ENCODE measurements at places on chromosomes 5 and 9.

DNA sequence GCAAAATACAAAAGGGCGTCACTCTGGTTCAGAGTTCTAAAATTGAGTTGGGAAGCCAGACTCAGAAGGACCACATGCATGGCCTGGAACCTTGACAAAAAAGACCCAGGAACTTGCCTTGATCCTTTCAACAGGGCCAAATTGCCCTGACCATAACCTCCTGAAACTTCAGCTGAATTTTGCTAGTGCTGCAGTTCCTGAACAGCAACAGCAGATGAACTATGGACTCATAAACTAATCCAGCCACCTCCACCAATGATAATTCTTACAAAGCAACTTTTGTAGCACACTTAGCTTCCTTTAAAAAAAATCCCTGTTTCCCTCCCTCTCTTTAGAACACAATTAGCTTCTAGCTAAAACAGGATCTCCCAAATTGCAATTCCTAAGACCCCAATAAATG lies 155.9 kb downstream of the MAT2B start:
- no peak for DNase-seq

- DNase-seq: no peak
These were observed 33.0 kb upstream of the RASGRF2 start for GRCh38 chr5:80926979-80927656.

DNA sequence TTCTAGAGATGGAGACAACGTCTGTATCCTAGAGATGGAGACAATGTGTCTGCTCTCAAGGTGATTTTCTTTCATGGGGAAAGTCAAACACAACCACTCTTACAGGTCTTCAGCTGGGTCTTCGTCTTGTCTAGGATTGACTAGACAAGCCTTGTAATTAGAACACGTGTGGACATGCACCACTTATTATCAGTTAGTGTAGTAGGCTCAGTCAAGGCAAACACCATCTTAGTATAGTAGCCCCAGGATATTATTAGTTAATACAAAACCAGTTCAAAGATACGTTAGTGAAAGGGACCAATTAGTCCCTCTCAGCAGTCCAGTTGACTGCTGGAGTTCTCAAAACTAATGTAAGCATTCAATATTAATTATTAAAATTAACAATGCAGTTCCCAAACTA lies 15.1 kb upstream of the CCL28 start:
- DNase-seq: no peak

DNA sequence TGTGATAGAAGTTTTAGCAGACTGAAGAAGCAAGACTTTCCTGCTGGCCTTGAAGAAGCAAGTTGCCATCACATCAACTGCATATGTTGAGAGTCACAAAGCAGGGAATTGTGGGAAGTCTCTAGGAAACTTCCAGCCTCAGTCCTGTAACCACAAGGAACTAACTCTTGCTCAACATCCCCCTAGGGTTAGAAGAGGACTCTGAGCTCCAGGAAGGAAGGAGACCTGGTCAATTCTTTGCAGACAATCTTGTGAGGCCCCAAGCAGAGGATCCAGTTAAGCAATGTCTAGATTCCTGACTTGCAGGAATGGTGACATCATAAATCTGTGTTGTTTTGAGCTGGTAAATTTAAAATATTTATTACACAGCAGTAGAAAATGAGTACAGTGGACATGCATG lies 18.6 kb upstream of the ZNF366 start:
- no peak for DNase-seq

DNA sequence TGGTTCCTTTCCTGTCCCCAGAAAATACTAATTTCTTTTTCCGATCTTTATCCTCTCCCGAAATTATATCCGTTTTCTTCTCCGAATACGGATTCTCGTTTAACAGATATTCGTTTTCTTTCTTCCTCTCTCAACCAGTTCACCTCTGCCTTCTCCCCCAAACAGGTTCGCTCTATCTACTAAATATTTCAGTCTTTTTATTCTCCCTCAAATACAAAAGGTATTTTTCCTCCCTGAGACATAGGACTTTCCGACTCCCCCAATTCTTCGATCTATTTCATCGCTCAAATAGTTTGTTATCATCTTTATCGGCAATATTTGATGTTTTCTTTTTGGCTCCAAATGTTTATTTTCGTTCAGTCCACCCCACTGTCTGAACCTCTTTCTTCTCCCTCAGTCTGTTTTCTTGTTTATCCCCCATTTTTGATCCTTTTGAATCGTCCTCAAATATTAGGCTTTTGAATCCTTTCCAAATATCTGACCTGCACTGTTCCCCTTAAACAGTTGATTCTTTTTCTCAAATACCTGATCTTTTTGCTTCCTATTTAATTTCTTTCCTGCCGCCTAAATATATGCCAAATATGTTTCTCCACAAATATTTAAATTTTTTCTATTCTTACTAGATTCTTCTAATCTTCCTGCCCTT lies 4.4 kb downstream of the PITX1 start:
- DNase-seq: no peak

DNA sequence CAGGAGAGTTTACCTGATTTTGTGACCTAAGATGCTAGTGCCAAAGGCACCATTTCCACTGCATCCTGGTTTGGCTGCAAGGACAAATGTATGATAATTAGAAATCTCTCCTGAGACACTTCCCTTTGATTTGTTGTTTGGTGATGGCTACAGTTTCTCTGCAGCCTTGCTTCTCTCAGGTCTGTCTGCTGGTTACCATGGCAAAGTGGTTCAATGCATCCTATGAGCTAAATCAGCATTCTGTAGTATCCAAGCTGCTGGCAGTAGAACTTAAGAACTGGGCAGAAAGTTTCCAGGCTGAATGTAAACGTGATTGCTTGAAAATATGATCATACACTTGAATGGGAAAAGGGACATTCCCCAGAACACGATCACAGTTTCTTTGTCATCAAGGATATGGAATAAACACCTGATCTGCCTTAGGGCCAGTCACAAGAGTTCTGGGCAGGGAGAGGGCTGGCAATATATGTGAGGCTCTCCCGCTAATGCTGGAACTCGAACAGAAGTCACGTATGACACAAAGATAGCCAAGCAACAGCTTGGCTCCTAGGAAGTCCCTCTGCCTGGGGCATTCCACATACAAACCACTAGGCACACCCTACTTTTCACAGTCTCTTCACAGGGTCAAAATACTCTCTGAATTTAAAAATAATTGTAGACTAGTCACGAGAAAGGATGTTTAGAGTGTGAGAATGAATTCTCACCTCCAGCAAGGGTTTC lies 138.1 kb upstream of the GRAMD2B start:
- no peak for DNase-seq

GRCh38 chr5:172446336-172447051 lies 7.8 kb downstream of the SH3PXD2B start:
- DNase-seq: no peak

DNA sequence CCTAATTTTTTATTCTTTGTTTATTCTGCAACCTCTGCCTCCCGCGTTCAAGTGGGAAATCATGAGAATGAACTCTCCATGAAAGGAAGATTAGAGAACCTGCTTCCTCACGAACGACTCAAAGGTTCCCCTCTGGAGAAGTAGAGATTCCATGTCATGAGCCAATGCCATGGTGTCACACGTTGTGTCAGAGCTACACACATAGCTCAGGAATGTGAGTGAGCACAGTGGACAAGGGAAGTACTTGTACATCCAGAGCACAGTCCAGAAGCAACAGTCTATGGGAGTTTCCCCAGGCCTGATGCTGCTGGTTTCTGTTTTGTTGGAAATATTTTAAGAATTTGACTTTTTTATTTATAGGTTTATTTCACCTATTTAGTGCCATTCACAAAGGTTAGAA lies 26.8 kb upstream of the PPP2CA start:
- peak; percentile 25 for DNase-seq

DNA sequence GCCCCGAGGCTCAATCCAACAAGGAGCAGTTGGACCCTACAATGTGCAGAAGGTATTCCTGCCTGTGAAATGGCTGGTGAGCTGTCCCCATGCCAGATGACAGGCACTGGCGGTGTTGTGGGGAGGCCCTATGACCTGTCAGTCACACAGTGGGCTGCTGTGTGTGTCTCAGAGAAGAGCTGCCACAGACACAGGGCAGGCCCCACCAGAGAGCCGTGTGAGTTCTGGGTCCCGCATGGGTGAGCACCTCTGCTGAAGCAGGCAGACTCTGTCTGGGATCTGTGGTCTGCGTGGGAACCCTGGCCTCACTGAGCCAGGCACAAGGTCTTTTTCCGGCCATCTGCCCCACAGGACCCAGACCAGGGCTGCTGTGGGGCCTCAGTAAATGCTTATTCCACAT lies 37.3 kb upstream of the PITX1 start:
- no peak for DNase-seq

Measured in COLO829 (cell line).